Neuronal stem cell (in vitro differentiated cells): ENCODE measurements at places on chromosomes 12 and 14.
A peak's percentile ranks its signal among the peaks of the same experiment; 100 is the strongest.

DNA sequence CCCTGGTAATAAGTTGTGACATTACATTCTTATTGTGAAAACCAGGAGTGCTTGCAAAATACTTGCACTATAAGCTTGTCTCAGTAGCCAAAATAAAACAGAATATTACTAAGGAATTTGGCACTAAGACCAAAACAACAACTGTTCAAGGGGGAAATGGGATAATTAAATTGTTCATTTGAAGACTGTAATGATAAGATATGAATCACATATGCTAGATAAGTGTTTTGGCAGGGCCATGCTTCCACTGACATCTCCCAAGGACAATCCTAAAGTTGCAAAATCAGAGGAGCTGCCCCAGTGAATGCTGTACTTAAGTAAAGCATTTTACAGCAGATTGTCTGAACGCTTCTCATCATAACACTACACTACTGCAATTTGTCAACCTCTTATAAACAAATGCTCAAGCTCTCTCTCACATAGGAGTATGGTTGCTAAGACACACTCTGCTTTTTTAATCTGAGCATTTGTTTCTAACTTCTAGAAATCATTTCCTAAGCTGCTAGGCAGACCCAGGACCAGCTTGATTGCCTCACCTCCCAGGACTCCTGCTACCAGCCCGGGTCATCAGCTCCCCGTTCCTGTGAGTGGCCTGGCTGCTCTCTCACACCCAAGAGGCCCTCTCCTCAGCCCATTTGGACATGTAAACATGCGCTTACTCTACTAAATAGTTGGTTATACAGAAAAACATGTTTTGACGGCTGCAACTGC, 191.5 kb downstream of the PAX9 start:
- no peak for DNase-seq

DNA sequence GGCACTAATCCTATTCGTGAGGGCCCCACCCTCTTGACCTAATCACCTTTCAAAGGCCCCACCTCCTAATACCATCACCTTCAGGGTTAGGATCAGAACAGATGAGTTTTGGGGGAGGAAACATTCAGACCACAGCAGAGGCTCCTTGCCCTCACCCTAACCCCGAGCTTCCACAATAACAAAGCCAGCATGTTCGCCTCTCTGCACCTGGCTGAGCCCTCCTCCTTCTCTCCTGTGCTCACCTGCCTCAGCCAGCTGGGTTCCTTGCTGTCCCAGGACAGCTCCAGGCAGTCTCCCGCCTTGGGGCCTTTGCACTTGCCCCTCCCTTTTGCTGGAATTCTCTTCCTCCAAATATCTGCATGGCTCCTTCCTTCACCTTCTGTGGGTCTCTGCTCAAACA, 9.7 kb upstream of the RAN start:
- no peak for DNase-seq

DNA sequence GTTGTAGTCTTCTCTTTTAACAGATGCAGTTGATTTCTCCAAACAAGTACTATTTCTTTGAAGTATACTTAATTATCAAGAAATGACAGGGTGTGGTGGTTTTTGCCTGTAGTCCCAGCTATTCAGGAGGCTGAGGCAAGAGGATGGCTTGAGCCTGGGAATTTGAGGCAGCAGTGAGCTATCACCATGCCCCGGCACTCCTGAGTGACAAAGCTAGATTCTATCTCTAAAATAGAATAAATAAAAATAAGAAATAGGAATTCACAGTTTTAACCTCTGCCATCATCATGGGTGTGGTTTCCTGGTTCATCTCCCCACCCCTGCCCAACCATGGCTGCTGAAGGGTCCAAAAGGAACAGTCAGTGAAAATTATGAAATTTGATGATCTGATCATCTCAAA, 290.2 kb upstream of the FLRT2 start:
- no peak for DNase-seq

DNA sequence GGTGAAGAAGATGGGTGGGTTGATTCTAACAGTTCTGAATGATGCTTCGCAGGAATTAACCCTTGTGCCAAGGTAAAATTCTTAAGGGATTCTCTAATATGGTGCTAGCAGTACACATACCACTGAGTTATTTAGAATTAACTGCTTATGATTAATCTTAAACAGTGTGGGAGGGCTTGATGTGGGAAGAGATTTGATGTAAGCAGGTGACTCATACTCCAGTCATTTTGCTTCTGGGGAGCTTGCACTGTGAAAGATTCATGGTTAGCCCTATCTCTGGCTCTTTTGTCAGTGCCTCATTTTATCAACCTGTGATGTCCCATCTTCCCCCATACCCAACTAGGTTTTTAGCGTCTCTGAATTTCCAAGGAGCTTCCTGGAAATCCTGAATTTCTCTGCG, 83.8 kb downstream of the NRXN3 start:
- DNase-seq: no peak

DNA sequence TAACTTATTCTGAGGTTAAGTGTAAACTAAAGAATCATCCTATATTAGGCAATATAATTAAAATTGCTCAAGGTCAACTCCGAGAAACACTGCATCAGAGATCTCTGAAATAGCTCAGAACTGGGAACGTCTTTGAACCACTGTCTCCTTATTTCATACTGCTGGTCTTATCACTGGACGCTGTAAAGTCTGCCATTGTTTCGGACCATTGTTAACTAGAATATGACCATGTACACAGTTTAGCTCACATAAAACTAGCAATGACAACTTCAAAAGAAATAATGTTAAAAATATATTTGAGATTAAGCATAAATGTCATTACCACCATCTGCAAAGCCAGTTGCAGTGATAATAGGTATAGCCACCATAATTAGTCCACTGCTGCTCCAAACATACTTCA, 2.9 kb downstream of the ABCD2 start:
- DNase-seq: no peak

DNA sequence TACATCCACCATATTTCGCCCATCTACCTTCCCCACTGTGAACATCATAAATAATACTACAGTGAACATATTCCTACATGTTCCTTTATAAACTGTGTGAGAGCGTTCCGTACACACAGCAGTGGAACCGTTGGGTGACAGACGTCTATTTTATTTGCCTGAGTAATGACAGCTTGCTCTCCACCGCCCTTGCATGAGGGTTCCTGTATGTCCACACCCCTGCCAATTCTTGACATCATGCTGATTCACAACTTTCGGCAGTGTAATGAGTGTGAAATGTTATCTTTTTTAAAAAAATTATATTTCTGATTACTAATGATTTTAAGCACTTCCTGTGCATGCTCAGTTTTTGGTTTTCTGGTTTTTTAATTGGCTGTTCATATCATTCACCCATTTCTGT, 4.3 kb upstream of the RAD52 start:
- DNase-seq: no peak

DNA sequence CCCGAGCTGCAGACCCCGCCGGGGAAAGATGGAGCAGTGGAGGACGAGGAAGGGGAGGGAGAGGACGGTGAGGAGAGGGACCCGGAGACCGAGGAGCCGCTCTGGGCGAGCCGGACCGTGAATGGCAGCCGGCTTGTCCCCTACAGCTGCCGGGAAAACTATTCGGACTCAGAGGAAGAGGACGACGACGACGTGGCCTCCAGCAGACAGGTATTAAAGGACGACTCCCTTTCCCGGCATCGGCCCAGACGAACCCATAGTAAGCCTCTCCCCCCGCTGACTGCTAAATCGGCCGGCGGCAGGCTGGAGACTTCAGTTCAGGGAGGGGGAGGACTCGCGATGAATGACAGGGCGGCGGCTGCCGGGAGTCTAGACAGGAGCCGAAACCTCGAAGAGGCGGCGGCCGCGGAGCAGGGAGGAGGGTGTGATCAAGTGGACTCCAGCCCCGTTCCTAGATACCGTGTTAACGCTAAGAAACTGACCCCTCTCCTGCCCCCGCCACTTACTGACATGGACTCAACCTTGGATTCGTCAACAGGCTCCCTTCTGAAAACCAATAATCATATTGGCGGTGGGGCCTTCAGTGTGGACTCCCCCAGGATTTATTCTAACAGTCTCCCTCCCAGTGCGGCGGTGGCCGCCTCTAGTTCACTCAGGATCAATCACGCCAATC, 962 bp downstream of the LEMD3 start:
- peak; percentile 54 for DNase-seq

- DNase-seq: no peak
Measured at GRCh38 chr12:75917715-75918114, 113.9 kb downstream of the PHLDA1 start.

DNA sequence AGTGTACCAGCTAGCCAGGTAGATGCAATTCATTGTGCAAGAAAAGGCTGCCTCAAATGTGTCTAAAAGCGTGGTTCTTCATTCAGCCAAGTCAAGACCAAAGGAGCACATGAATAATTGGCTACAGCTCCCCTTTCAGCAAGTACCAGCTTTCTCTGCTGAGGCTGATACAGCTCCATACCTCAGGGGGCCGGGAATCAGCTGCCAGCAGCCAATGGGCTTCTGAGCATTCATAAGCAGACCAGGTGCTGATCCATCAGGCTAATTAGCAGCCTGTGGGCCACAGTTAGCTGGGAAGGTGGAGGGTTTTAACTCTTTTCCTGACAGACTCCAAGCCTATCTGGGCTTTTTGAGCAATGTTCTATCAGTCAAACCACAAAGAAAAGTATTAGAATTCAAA, 264.7 kb downstream of the APAF1 start:
- DNase-seq: peak; percentile 55
